ENCODE measurements at places on chromosomes 1 and 21.

DNA sequence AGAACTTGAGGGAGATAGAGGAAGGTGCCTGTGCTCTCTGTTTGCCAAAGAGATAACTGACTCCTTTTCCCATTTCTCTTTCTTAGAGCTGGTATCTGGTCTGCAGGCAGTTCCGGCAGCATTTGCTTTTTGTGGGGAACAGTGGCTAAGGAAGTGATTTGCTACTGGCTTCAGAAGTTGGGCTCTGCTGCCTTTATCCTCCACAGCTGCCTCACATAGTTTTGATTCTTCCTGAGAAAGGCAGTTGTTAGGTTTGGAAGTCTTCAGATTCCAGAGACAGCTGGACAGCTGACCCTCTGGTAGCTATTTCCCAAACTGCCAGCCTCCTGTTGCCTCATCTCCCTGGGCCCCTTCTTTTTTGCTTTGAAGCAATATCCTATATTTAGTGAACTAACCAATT is 62.6 kb upstream of the MACF1 start:
- no peak for DNase-seq

DNA sequence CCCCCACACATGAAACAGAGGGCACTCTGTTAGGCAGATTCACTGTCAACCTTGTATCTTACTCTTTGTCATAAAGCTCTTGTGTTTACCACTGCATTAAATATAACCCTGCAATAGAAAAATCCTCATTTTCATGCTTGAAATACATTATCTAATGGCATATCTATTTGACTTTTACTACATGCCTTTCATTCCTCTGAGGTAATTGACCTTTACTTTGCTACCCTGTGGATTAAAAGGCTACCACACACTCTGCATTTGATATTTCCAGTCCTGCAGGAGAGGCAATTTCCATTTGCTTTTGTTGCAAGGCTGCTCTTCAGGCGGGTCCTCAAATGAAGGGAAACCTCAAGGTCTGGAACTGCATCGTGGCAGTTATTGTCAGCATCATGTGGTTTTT is 238.0 kb downstream of the NTNG1 start:
- no peak for DNase-seq

- peak; percentile 27 for DNase-seq
These were observed 44.3 kb downstream of the CD34 start for GRCh38 chr1:207866471-207867135.

GRCh38 chr1:245804696-245805095 is 649.9 kb downstream of the KIF26B start:
- DNase-seq = no peak

- no peak for DNase-seq
These were observed 33.3 kb upstream of the TENT5C start for GRCh38 chr1:117572546-117572945.

DNA sequence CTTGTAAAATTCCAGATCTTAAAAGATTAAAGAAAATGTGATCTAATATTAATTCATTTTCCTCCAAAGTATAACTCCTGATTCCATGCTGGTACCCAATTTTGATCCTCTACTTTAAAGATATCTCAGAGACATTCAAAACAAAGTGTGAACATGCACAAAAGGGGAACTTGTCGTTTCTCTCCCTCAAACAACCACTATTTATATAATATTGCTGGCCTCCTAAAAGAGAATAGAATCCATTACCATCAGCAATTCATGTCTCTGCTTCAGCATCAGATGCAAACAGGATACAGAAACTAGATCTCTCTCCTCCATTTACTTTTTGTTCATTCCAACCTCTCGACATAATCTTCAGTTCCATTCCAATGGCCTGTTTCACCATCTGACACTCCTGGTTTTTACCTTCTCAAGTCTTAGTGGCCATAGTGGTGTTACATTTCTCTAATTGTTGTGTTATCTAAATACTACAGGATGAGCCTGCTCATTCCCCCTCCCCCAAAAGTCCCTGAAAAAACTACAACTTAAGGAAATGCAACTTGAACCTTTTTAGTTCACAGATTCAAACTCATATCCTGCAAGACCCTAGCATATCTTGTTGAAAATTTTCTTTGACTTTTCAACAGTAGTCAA is 4.1 kb downstream of the NRIP1 start:
- DNase-seq = no peak

- DNase-seq = no peak
These were observed 34.9 kb upstream of the SCYL3 start for GRCh38 chr1:169928438-169929209.

GRCh38 chr1:182257369-182258063 is 134.1 kb downstream of the GLUL start:
- no peak for DNase-seq

DNA sequence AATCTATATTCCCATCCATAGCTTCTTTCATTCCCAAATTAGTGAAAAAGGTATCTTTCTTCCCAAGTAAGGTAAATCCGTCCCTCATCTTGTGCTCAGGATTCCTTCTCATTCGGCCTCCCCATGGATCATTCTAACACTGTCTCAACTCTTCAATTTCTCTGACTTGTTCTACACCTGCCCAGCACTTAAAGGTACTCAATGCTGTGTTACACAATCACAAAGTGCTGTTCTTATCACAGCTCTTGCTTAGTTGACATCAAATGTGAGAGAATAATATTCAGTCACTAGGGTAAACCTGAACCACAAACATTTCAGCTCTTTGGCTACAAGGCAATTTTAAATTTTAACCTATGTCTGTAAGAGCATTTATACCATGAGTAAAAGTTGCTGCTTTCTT is 94.8 kb downstream of the DIRAS3 start:
- no peak for DNase-seq

DNA sequence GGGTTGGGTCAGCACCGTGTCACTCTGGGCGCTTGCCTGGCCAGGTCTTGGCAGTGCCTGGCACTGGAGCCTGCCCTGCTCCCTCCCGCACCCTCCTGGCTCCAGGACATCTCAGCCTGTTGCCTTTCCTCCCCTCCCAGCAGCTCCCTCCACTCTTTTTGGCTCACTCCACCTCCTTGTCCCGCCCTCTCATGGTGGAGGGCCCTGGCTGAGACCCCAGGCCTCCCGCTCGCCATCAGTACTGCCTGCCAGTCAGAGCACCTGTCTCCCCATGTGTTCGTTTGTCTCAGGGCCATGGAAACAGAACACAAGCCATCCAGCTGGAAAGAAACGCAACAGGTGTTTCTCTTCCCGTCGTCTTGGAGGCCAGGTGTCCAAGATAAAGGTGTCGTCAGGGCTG is 61.0 kb downstream of the B3GALT5 start:
- DNase-seq = no peak

DNA sequence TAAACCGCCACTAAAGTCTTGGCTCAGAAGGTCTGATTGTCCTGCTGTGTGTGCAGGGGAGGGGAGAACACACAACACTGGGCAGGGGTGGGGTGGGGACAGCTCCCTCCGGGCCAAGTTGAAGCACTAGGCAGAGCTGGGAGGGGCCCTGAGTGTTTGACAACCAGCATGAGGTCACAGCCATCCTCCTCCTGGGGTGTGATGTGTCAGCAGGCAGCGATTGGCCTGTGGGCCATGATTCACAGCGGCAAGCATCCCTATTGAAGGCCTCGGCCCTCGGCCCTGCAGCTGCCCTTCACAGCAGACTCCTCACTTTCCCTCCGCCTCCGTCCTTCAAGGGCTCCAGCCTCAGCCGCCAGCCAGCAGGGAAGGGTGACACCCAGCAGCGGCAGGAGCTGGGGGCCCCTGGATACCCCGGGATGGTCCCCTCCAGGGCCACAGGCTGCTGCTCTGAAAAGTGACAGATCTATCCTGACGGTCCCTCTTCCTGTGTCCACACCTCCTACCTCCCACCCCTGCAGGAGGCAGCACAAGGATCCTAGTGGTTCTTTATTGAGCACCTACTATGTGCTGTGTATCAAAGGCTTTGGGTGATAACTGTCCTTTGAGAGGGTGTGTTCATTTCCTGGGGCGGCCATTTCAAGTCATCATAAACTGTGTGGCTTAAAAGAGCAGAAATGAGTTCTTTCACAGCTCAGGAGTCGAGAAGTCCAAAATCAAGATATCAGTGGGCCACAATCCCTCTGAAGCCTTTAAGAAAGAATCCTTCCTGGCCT is 66.0 kb upstream of the SLC25A33 start:
- DNase-seq = no peak

GRCh38 chr1:175297291-175297690 is 104.7 kb upstream of the KIAA0040 start:
- DNase-seq = no peak

GRCh38 chr1:29634324-29634723 is 398.0 kb downstream of the PTPRU start:
- no peak for DNase-seq
